ENCODE measurements at places on chromosomes 6 and 20. TPM values are rescaled to one million over a fixed set of nuclear protein-coding genes. Genes with fewer than 3 reads are reported as not detected.

The BANF2 gene
- not detected for total RNA-seq

The TGM2 gene
- 261 TPM for total RNA-seq

The TRAPPC3L gene
- not detected for total RNA-seq

The EYA2 gene
- total RNA-seq, result 0.35 TPM

The SIRPB1 gene
- total RNA-seq, result 3.4 TPM

The SPINT3 gene
- total RNA-seq, result not detected

GRCh38 chr20:47205577-47206123 lies 150.8 kb downstream of the ZMYND8 start:
- DNase-seq, result peak; percentile 93
- H3K27me3 ChIP-seq, result no peaks in the 10 kb centered on the region
- H3K27ac ChIP-seq, result peak overlapping the region; percentile 75

- DNase-seq, result no peak
- H3K4me1 ChIP-seq, result peaks cover 8% of the 10 kb centered on the region
- peaks cover 5% of the 10 kb centered on the region for H3K36me3 ChIP-seq
- no peak overlapping the region for H3K27ac ChIP-seq
- no peak overlapping the region for H3K4me3 ChIP-seq
These were observed 232.3 kb downstream of the ADGRG6 start for GRCh38 chr6:142534076-142534475.

DNA sequence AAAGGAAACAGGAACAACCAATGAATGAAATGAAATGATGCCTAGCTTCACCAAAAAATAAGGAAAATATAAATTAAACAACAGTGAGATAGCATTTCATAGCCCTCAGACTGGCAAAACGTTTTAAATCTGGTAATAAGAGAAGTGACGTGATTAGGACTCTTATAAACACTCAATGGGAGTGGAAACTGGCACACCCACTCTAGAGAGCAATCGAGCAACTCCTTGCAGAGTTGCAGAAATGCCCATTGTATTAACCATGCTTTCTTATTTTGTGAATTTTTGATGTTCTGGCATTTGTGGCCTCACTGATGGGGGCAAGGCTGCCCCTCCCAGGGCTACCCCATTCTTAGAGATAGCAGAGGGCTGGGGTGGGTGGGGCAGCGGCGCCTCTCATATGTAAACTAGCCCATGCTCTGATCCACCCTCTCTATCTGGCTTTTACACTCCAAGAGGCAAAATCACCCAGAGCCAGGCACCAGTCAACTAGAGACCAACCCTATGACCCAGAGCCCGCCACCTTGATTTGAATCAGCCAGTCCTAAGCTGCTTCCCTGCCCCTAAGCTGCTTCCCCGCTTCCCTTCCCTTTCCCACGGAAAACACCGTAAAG lies 6.4 kb upstream of the PNPLA1 start:
- H3K36me3 ChIP-seq, result no peaks in the 10 kb centered on the region
- H3K27ac ChIP-seq, result no peak overlapping the region
- DNase-seq, result no peak
- no peak overlapping the region for H3K4me3 ChIP-seq
- H3K4me1 ChIP-seq, result peaks cover 7% of the 10 kb centered on the region
- H3K27me3 ChIP-seq, result peaks cover 62% of the 10 kb centered on the region

DNA sequence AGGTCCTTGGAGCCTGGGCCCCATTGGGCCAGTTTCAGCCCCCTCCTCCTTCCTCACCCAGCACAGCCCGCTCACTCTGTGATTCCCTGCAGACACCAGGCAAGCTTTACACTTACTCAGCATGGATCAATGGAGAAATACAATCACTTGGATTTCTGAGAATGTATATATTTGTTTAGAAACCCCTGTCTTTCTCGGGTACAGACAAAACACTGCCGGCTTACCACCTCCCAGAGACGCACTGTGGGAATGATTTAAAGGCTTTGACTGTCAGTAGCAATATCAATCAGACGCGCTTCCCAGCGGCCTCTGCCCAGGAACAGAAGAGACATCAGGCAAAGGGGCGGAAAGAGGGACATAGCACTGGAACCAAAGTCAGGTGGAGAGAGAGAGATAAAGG lies 186.5 kb downstream of the MAFB start:
- no peak overlapping the region for H3K4me3 ChIP-seq
- peaks cover 3% of the 10 kb centered on the region for H3K36me3 ChIP-seq
- peaks cover 35% of the 10 kb centered on the region for H3K27me3 ChIP-seq
- DNase-seq, result no peak

DNA sequence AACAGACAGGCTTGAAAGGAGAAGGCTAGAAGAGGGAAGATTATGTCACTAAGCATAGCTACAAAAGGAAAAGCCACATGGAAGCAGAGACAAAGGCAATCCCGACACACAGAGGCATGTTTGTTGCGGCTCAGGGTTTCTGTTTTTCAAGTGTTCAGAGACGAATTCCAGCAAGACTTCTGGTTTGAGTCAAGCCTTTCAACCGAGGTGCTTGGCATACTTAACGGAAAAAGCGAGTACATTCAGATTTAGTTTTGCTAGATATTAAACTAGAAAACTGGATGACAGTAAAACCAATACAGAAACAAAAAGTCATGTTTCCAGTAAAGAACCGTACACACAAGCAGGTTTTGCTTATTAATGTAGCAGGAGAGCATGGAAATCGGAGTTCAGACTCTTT lies 27.2 kb downstream of the MCUR1 start:
- H3K4me1 ChIP-seq, result no peaks in the 10 kb centered on the region
- no peak overlapping the region for H3K4me3 ChIP-seq
- no peak overlapping the region for H3K27ac ChIP-seq
- no peaks in the 10 kb centered on the region for H3K36me3 ChIP-seq

DNA sequence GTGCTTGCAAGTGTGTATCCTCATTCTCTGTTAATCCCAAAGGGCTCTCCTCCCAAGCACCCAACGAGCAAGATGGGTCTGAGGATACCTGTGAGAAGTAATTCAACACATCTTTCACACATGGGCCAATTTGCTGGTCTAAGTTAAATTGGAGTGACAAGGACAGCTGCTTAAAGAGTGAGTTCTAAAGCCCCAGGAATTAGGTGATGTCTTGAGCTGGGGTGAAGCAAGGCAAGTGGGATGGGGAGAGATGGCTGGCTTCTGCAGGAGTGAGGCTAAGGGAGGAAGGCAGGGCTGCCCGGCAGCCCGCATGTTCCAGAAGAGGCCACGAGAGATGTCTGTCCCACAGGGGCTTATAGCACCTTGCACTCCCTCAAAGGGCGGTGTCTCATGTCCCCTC lies 288.5 kb downstream of the CDH26 start:
- H3K27ac ChIP-seq, result no peak overlapping the region
- no peaks in the 10 kb centered on the region for H3K4me1 ChIP-seq
- H3K36me3 ChIP-seq, result no peaks in the 10 kb centered on the region
- no peaks in the 10 kb centered on the region for H3K27me3 ChIP-seq

DNA sequence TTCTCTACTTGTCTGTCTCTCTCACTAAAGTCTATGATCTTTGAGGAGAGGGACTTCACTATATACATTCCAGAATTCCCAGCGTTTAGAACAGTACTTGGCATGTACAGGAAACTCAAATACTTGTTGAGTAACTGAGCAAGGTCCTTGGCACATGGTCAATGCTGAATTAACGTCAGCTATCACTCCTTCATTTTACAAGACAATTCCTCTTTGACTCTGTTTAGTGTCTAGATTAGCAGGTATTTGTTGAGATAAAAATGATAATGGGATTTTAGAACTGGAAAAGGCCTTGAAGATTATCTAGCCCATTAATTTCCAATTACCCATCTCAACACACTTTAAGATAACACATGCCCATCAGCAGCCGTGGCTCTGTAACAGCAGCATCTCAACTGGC lies 6.6 kb upstream of the GUCA1B start:
- H3K36me3 ChIP-seq, result peaks cover 10% of the 10 kb centered on the region
- DNase-seq, result no peak
- no peak overlapping the region for H3K27ac ChIP-seq

DNA sequence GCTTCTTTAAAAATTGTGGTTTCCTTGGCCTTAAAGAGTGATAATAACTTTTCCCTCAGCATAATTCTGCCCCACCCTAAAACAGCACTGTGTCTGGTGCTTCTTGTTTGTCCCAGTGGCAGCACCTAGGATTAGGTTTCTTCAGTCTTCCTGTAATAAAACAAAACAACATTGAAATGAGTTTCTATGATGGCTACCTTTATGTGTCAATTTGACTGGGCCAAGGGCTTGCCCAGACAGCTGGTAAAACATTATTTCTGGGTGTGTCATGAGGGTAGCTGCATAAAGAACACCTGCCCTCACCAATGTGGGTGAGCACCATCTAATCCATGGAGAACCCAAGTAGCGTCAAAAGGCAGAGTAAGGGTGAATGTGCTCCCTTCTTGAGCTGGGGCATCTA lies 117.8 kb downstream of the QRSL1 start:
- H3K27me3 ChIP-seq, result no peaks in the 10 kb centered on the region
- no peak for DNase-seq
- H3K4me3 ChIP-seq, result no peak overlapping the region
- H3K36me3 ChIP-seq, result peaks cover 30% of the 10 kb centered on the region

DNA sequence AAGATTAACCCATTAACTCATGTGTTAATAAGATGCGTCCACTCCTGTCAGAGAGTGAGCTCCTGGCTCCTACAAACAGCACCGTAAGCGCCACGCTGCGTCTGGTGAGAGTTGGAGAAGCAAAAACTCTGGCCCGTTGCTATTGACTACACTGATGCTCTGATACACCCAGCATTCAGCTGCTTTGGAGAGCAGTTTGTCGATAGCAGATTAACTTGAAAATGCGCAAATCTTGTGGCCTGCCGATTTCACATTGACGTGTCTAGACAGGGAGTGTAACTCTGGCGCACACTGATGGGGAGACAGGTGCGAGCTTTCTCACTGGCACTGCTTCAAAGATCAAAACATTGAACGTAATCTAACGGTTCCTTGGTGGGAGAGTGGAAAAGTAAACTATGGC lies 151.7 kb upstream of the RPS6KA2 start:
- peaks cover 3% of the 10 kb centered on the region for H3K36me3 ChIP-seq
- no peak overlapping the region for H3K27ac ChIP-seq
- H3K27me3 ChIP-seq, result peaks cover 25% of the 10 kb centered on the region
- no peak for DNase-seq
- no peak overlapping the region for H3K4me3 ChIP-seq

DNA sequence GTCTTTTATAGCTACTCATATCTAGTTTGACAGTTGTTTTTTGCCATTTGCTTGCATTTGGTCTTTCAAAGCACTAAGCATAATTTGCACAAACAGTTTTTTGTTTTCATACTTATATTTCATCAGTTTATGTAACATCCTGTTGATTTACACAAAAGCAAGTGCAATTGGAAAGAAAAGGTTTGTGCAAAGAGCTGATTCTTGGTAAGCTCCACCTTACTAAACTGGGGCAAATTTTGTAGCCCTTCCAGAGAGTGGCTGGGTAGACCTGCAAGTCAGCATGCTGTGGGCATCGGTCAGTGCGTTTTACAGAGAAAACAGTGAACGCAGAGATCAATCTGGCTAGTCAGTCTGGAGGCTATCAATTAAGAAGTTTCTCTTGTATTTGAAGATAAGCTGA lies 34.5 kb downstream of the TXLNB start:
- no peaks in the 10 kb centered on the region for H3K36me3 ChIP-seq
- peaks cover 17% of the 10 kb centered on the region for H3K27me3 ChIP-seq
- no peaks in the 10 kb centered on the region for H3K4me1 ChIP-seq
- no peak overlapping the region for H3K27ac ChIP-seq
- no peak overlapping the region for H3K4me3 ChIP-seq
- no peak for DNase-seq

GRCh38 chr6:95578106-95578410 lies 723 bp downstream of the MANEA start:
- H3K27ac ChIP-seq, result peak overlapping the region; percentile 96
- no peaks in the 10 kb centered on the region for H3K27me3 ChIP-seq
- DNase-seq, result no peak
- H3K36me3 ChIP-seq, result peaks cover 22% of the 10 kb centered on the region
- peak overlapping the region; percentile 93 for H3K4me3 ChIP-seq

DNA sequence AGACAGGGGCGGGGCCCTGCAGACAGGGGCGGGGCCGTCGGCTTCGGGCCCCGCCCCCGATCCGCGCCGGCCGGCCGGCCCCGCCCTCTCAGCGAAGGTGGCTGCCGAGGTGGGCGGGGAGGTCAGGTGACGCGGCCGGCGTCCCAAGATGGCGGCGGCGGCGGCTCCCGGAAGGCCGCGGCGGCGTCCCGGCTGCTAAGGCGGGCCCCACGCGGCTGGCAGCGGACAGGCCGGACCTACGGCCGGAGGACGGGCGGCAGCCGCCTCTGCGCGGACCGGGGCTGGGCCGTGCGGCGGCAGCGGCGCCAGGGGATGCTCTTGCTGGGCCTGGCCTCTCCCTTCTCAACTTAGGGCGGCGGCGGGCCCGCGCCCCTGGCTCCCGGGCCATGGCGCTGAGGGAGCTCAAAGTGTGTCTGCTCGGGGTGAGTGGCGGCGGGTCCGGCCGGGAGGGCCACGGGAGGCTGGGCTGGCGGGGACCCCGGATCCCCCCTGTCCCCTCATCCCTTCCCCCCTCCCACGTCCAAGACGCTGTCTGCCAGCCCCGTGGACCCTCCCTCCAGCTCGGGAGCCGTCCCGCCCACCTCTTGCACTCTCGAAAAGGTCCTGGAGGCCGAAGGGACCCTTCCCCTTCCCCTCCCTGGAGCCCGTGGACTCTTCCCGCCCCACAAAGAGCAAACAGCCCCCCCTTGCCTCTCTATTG lies at the start of gene RAB22A:
RAB22A (plus strand) TSS at position 125 of the 700 bp plus-strand sequence; CDS start at position 387, 262 bp downstream.
- H3K27me3 ChIP-seq, result no peaks in the 10 kb centered on the region
- peak within 1 kb of the TSS; percentile 90 for H3K27ac ChIP-seq
- H3K4me3 ChIP-seq, result peak within 1 kb of the TSS; percentile 91
- peaks cover 58% of the 10 kb centered on the region for H3K36me3 ChIP-seq

DNA sequence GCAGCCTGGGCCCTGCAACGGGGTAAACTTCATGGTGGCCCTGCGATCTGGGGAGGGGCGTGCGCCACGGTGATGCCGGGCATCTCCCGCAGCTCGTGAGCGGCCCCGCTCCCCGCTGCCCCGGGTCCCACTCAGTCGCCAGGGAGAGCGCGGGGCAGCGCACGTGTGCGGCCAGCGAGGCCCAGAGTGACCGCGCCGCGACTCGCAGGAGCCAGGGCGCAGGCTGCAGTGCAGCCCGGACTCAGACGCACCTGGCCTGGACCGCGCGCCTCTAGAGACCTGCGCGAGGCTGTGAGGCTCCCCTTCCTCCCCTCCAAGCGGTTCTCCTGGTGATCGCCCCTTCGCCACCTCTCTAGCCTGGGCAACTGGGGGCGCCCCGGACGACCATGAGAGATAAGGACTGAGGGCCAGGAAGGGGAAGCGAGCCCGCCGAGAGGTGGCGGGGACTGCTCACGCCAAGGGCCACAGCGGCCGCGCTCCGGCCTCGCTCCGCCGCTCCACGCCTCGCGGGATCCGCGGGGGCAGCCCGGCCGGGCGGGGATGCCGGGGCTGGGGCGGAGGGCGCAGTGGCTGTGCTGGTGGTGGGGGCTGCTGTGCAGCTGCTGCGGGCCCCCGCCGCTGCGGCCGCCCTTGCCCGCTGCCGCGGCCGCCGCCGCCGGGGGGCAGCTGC lies 652 bp downstream of the BMP6 start:
- no peaks in the 10 kb centered on the region for H3K4me1 ChIP-seq
- H3K4me3 ChIP-seq, result peak overlapping the region; percentile 76
- H3K36me3 ChIP-seq, result peaks cover 7% of the 10 kb centered on the region
- no peak overlapping the region for H3K27ac ChIP-seq

DNA sequence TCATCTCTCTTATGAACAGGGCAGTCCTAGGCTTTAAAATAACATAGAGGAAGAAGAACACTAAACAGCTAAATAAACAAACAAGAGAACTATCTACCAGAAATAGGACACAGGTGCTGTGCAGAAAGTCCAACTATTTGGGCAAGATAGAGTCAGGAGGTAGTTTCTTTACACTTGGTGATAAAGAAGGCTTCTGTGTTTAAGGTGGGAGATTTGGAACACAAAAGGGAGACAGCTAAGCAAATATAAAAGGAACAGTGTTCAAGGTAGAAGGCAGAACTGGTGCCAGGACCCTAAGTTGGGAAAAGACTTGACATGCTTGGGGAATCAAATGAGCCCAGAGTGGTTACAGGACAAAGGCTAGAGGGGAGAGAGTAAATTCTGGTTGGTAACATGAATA lies 110.5 kb downstream of the MANEA start:
- H3K4me1 ChIP-seq, result peaks cover 11% of the 10 kb centered on the region
- no peak overlapping the region for H3K4me3 ChIP-seq
- H3K27me3 ChIP-seq, result no peaks in the 10 kb centered on the region
- DNase-seq, result no peak
- H3K27ac ChIP-seq, result no peak overlapping the region
